ENCODE measurements at places on chromosomes 2 and 18.
A peak's percentile ranks its signal among the peaks of the same experiment; 100 is the strongest.

- no peak overlapping the region for H3K4me3 ChIP-seq
- no peak for DNase-seq
- H3K36me3 ChIP-seq: peaks cover 10% of the 10 kb centered on the region
- H3K4me1 ChIP-seq: peaks cover 36% of the 10 kb centered on the region
- peaks cover 51% of the 10 kb centered on the region for H3K27me3 ChIP-seq
Measured at GRCh38 chr2:222292149-222293134, 6.4 kb downstream of the PAX3 start.

- H3K27me3 ChIP-seq: peaks cover 12% of the 10 kb centered on the region
- H3K27ac ChIP-seq: no peak overlapping the region
- H3K36me3 ChIP-seq: no peaks in the 10 kb centered on the region
- DNase-seq: peak; percentile 63
- H3K4me1 ChIP-seq: no peaks in the 10 kb centered on the region
Measured at GRCh38 chr2:31333527-31334183, 80.9 kb downstream of the XDH start.

DNA sequence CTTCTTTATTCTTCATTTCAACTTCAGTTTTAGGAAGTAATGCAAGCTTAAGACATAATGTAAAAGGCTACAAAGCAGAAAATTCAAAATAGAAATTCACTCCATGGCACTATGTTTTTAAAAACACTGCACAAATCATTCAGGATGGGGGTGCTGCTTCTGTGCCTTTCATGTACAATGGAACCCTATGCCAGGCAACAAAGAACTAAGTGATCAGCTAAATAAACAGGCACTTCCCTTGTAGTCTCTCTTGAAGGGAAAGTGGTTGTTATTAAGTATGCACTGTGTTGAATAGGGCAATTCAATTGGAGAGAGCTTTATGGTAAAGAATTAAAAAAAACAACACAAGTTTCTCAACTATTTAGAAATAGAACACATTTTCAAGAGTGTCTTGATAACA, 10.9 kb upstream of the ERBB4 start:
- no peak overlapping the region for H3K4me3 ChIP-seq
- H3K27me3 ChIP-seq: no peaks in the 10 kb centered on the region
- H3K36me3 ChIP-seq: no peaks in the 10 kb centered on the region
- H3K4me1 ChIP-seq: no peaks in the 10 kb centered on the region
- H3K27ac ChIP-seq: no peak overlapping the region
- no peak for DNase-seq

DNA sequence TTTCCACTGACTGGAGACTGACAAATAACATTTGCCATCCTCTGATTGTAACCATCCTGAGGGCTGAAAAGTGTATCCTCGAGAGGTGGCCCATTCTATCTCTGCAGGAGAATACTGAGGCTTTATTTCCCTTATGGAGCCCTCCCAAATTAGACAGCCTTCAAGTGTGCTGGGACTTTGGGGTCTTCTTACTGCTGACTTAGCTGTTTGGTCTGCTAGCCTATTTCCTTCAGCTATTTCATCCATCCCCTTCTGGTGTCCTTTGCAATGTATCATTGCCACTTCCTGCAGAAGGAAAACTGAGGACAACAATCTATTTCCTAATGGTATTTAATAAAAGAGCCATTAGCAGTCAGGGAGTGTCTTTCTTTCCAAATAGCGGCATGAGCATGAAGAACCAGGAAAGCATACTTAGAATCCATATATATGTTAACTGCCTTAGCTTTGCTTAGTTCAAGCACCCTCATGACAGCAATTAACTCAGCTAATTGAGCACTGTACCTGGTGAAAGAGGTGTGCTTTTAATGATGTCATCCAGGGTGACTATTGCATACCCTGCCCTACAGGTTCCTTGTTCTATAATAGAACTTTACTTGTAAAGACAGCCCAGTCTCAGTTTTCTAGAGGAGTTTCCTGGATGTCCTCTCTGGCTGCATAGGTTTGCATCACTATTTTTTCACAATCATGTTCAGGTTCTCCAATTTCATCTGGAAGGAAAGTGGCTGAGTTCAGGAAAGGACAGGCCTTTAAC, 24.0 kb downstream of the CMPK2 start:
- peaks cover 23% of the 10 kb centered on the region for H3K36me3 ChIP-seq
- H3K4me1 ChIP-seq: no peaks in the 10 kb centered on the region

DNA sequence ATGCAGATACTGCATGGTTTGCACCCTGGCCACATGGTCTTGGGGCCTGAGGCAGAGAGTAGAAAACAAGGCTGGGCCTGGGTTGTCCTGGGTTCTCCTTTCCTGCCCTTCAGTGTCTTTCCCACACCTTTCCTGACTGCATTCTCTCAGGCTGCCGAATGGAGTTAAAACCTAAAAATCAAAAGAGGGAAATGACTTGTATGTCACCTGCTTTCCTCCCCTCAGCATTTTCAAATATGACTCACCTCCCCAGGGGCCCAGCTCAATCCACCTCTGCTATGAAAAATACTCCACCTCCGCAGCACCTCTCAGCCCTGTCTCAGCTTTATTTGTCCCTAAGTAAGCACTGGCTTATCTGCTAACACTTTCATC, 457.8 kb upstream of the MEX3C start:
- no peak overlapping the region for H3K4me3 ChIP-seq
- DNase-seq: no peak
- H3K4me1 ChIP-seq: no peaks in the 10 kb centered on the region
- no peaks in the 10 kb centered on the region for H3K36me3 ChIP-seq
- no peak overlapping the region for H3K27ac ChIP-seq

- no peaks in the 10 kb centered on the region for H3K27me3 ChIP-seq
- H3K4me3 ChIP-seq: no peak overlapping the region
- H3K4me1 ChIP-seq: peaks cover 10% of the 10 kb centered on the region
- peaks cover 4% of the 10 kb centered on the region for H3K36me3 ChIP-seq
Measured at GRCh38 chr2:3423492-3424170, 44.1 kb downstream of the TRAPPC12 start.

GRCh38 chr2:119536211-119536610, 8.0 kb upstream of the CFAP221 start:
- no peaks in the 10 kb centered on the region for H3K4me1 ChIP-seq
- DNase-seq: no peak
- H3K4me3 ChIP-seq: no peak overlapping the region
- H3K27me3 ChIP-seq: peaks cover 13% of the 10 kb centered on the region
- H3K27ac ChIP-seq: no peak overlapping the region

DNA sequence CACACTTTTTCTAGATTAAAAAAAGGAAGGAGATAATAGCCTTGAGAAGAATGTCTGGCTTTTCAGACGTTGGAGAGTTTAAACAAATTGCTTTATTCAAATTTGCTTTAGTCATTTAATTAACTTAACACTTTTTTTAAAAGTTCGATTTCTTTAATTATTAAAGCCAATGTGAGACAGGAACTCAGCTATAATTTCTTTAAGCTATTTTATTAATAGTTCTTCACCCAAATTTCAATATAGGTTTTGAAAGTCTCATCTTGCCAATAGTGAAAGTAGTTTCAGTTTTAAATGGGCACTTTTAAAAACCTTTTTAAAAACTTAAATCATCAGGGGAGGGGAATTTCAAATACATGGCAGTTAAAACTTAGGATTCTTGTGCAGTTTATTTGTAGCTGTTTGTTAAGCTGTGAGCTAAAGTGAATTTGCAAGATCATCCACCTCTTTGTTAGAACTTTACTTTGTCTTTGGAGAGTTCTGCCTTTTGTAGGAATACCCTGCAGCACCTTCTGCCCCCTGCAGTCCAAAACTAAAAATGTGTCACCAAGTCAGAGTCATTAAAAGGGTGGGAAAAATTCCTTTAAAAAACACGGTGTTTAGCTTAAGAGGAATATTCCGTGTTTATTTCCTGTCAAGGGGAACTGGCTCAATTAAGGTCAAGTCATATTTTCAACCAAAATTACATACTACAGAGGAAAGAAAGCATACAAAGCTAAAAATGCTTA, 4.6 kb downstream of the TGIF1 start:
- peak overlapping the region; percentile 91 for H3K4me3 ChIP-seq
- peaks cover 4% of the 10 kb centered on the region for H3K36me3 ChIP-seq
- no peaks in the 10 kb centered on the region for H3K27me3 ChIP-seq
- peak; percentile 39 for DNase-seq
- peak overlapping the region; percentile 100 for H3K27ac ChIP-seq

DNA sequence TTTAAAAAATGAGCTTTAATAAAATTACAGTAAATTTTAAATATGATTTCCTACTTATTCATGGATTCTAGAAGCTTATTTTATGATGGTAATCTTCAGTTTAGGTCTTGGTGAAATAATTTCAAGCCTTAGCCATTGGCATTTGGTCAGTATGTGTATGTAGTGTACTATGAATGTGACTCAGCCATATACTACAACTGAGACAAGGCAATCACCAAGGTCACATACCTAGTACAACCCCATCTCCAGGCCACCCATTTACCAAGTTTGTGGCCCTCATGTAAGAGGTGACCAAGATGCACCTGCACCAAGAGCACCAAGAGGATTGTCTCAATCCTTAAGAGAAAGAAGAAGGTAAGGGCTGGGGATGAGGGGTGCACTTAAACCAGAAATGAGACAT, 54.8 kb upstream of the FRZB start:
- H3K27ac ChIP-seq: no peak overlapping the region
- H3K36me3 ChIP-seq: no peaks in the 10 kb centered on the region
- H3K4me1 ChIP-seq: no peaks in the 10 kb centered on the region

- no peaks in the 10 kb centered on the region for H3K27me3 ChIP-seq
- no peak overlapping the region for H3K4me3 ChIP-seq
- H3K4me1 ChIP-seq: peaks cover 17% of the 10 kb centered on the region
- H3K36me3 ChIP-seq: peaks cover 3% of the 10 kb centered on the region
Measured at GRCh38 chr18:49030692-49031443, 80.1 kb upstream of the SMAD7 start.

GRCh38 chr18:48878471-48878870, 72.3 kb downstream of the SMAD7 start:
- H3K4me1 ChIP-seq: peaks cover 4% of the 10 kb centered on the region
- H3K27ac ChIP-seq: no peak overlapping the region
- DNase-seq: no peak
- peaks cover 9% of the 10 kb centered on the region for H3K27me3 ChIP-seq

GRCh38 chr18:79867666-79868065, 69.9 kb downstream of the KCNG2 start:
- peaks cover 16% of the 10 kb centered on the region for H3K27me3 ChIP-seq
- no peaks in the 10 kb centered on the region for H3K4me1 ChIP-seq
- H3K36me3 ChIP-seq: no peaks in the 10 kb centered on the region
- no peak overlapping the region for H3K27ac ChIP-seq

DNA sequence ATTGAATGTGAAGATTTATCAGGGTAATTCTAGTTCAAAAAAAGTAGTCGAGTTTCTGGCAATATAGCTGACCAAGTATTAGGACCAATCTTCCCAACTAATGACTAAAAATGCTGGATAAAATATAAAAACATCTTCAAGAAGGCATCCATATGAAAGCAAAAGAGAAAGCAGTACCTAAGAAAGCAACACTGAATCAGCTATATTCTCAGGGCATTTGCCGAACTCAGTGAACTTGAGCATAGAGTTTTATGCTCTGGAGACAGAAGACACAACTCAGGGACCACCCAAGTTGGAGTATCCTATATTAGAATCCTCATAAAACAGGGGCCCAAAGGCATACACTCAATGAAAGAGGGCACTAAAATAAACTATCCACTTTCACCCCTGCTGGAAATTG, 103.7 kb upstream of the HNRNPA3 start:
- no peaks in the 10 kb centered on the region for H3K36me3 ChIP-seq
- H3K27ac ChIP-seq: no peak overlapping the region
- H3K4me1 ChIP-seq: no peaks in the 10 kb centered on the region
- no peak overlapping the region for H3K4me3 ChIP-seq

DNA sequence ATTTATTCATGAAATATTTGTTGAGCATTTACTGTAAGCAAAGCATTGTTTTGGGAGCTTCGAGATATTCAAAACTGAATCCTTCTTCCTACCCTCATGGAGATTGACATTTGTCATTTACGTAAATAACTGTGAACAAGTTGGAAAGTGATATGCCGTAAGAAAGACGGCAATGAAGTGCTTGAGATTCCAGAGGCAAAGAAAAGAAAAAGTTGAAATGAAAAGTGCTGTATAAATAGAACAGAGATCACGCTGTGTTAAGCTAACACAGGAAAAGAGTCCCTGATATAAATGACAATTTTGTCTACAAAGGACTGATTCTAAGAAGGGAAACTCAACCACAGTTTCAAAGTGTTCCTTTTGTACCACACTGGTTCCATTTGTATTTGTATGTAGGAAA, 1.8 kb downstream of the CHRNA1 start:
- peaks cover 15% of the 10 kb centered on the region for H3K4me1 ChIP-seq
- no peak for DNase-seq
- H3K36me3 ChIP-seq: no peaks in the 10 kb centered on the region
- no peak overlapping the region for H3K4me3 ChIP-seq

DNA sequence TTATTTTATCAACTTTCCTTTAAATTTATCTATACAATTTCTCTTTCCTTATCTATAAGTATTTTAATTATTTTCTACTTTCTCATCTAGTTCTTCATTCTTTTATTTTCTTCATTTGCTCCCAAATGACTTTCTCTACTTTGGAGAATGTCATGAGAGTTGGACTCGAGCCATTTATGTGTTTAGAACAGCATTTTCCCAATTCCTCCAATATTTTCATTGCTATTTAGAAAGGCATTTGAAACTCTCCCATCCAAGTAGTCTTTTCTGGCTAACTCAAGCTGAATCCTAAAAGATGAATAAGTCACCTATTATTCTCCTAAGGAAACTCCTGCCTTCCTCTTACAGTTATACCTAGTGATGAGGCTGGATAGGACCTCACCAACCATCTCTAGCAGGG, 15.8 kb upstream of the FEZ2 start:
- peaks cover 1% of the 10 kb centered on the region for H3K27me3 ChIP-seq
- peaks cover 2% of the 10 kb centered on the region for H3K4me1 ChIP-seq
- no peaks in the 10 kb centered on the region for H3K36me3 ChIP-seq
- no peak overlapping the region for H3K27ac ChIP-seq
- DNase-seq: no peak

DNA sequence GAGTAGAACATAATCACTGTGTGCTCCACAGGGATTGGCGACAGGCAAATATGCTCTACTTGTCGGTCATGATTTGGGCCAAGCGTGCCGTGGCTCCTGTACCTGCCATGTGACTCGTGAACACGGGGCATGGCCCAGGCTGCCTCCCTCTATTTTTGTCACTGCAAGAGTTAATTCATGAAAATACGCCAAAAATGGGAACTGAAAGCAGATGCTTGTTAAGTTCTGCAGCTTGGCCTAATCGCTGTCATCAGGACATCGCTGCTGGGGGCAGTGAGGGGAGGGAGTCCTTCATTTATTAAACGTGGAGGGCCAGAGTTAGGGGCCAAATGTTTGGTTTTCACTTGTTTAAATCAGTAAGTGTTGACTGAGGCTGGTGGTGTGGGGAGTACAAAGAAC, 177.8 kb downstream of the BCL2 start:
- H3K27ac ChIP-seq: peak overlapping the region; percentile 31
- no peak for DNase-seq
- H3K27me3 ChIP-seq: no peaks in the 10 kb centered on the region
- H3K4me3 ChIP-seq: no peak overlapping the region

GRCh38 chr18:21638822-21639221, 26.7 kb downstream of the SNRPD1 start:
- H3K4me1 ChIP-seq: peaks cover 2% of the 10 kb centered on the region
- no peaks in the 10 kb centered on the region for H3K27me3 ChIP-seq
- H3K27ac ChIP-seq: no peak overlapping the region

DNA sequence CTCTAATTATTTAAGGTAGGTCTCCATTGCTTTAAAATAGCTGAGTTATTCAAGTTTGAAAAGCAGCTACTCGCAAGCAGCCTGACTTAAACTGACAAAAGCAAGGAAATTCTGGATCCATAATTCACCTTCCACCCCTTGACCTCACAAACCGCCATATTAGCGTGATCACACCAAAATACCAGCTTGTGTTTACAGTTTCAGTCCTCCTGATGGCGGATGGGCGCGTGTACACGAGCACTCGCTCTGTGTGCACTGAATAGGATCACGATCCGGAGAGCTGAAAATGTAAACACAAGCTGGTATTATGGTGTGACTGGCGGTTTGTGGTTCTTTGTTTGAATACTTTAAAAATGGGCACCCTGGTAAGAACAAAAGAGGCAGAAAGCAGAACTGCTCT, 42.4 kb upstream of the PSMD14 start:
- peaks cover 5% of the 10 kb centered on the region for H3K27me3 ChIP-seq
- H3K27ac ChIP-seq: no peak overlapping the region
- DNase-seq: no peak
- H3K4me1 ChIP-seq: no peaks in the 10 kb centered on the region
- no peak overlapping the region for H3K4me3 ChIP-seq
